ENCODE measurements at places on chromosomes 1 and 21. TPM values are rescaled to one million over a fixed set of nuclear protein-coding genes. Genes with fewer than 3 reads are reported as not detected.

GRCh38 chr1:173113015-173113741, 62.4 kb upstream of the TNFSF18 start:
- no peaks in the 10 kb centered on the region for H3K27me3 ChIP-seq
- H3K27ac ChIP-seq = no peak overlapping the region
- H3K4me3 ChIP-seq = no peak overlapping the region
- no peaks in the 10 kb centered on the region for H3K36me3 ChIP-seq
- DNase-seq = no peak

DNA sequence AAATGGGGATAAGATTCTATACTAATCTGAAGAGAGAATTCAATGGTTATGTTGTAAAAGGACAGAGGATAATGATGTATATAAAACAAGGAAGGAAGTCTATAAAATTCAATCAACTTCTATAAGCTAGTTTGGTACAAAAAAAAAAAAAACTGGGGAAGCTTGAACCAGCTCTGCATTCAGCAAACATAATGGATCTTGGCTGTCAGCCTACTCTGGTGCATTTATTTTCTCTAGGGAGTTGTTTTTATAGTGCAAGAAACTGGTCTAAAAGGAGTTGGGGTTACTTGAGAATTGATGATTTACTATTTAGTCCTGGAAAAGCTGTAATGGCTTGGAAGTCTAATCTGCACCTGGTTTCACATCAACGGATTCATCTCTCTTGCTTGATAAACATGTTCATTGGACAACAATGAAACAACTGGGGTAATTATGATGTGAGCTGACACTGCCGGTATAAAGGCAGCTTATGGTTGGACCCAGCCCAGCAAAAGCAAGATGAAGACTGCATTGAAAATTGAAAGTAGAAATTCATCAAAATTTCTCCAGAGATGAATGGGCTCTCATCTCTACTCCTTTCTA, 199.4 kb upstream of the NRIP1 start:
- no peak overlapping the region for H3K4me3 ChIP-seq
- no peak for DNase-seq
- H3K36me3 ChIP-seq = no peaks in the 10 kb centered on the region
- H3K27ac ChIP-seq = no peak overlapping the region

DNA sequence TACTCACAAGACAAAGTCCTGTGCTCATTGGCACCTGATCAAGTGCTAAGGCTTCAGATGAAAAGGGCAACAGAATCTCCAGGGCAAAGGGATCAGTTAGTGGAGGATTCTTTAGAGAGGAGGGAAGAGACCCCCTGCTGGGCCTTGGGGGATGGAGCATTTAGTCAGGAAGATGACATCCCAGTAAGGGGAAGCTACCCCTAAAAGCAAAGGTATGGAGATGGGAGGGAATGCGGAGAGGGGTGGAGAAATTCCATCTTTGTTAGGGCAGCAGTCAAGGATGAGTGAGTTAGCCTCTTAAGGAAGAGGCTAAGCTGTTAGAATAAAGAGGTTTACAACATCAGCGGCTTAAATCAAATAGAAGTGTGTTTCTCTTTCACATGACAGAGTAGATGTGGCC, 67.4 kb downstream of the ST6GALNAC3 start:
- H3K4me3 ChIP-seq = no peak overlapping the region
- no peak overlapping the region for H3K27ac ChIP-seq
- H3K4me1 ChIP-seq = no peaks in the 10 kb centered on the region
- no peaks in the 10 kb centered on the region for H3K36me3 ChIP-seq

DNA sequence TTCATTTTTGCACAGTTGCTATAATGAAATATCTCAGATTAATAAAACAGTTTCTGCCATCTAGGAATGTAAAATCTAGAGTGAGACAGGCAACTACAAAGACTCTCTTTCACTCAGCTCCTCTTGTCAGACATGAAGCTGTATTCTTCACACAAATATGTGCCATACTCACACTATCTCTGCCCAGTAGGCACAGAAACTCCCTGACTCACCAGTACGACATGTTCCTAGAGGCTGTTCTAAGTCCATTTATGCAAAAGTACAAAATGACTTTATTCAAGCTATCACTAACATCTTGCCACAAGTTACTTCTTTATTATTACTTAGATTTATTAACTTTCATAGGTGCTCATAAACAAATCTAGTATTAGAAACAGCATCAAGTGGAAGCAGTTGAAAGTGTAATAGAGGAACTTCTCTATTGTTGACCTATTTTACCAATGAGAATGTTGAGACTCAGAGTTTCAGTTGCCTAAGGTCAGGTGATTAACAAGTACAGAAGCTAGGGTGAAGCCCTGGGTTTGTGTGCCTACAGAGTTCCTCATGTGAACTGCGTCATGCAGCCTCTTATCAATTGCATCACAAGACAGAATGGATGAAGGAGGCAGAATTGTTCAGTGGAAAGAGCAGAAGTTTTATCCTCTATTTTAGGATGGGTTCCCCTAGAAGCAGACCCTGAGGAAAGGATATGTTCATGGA, 98.9 kb downstream of the RGS2 start:
- H3K4me3 ChIP-seq = no peak overlapping the region
- no peak overlapping the region for H3K27ac ChIP-seq
- H3K4me1 ChIP-seq = no peaks in the 10 kb centered on the region
- H3K27me3 ChIP-seq = peaks cover 3% of the 10 kb centered on the region
- no peaks in the 10 kb centered on the region for H3K36me3 ChIP-seq
- DNase-seq = no peak

DNA sequence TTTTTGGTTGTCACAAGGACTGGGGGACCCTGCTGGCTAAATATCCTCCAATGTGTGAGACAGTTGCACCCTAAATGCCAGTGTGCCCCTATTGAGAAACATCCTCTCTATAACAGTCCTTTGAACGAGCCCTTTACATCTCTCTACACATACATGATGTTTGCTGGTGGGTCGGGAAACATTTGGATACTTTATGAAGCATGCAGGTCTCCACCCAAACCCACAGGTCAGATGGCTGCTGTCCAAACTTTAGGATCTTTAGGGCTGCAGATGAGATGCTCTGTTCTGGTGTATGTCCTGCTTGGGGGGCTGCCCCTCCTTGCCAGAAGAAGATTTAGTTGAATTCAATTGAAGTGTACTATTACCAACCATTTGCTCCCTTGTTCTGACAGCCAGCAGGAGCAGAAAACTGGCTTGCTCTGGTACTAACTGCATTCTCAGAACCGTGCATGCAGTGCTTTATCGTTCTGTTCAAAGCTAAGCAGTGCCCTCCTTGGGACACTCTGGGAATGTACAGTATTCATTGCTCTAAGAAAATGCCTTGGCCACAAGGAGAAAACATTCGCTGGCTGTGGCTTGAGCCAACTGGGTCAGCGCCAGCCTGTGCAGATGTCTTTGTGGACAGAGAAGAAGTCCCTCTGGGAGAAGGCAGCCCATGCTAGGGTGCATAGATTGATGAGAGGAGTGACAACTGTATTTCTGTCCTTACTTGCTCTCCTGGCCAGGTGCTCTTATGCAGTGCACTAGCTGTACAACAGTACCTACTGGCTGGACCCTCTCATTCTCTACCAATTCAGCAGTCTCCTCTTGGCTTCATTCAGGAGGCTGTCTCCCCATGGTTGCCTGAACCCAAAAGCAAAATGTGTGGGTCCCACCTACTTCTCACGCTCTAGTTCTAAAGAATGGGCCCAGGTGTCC, 61.4 kb upstream of the DIRAS3 start:
- no peaks in the 10 kb centered on the region for H3K4me1 ChIP-seq
- no peak overlapping the region for H3K27ac ChIP-seq
- no peaks in the 10 kb centered on the region for H3K36me3 ChIP-seq
- H3K27me3 ChIP-seq = no peaks in the 10 kb centered on the region
- DNase-seq = no peak
- H3K4me3 ChIP-seq = no peak overlapping the region

- no peak overlapping the region for H3K27ac ChIP-seq
- H3K4me1 ChIP-seq = peaks cover 22% of the 10 kb centered on the region
- no peak overlapping the region for H3K4me3 ChIP-seq
- DNase-seq = no peak
- peaks cover 32% of the 10 kb centered on the region for H3K27me3 ChIP-seq
These were observed 3.1 kb downstream of the ACTA1 start for GRCh38 chr1:229430761-229431283.

GRCh38 chr21:42468491-42469131, 27.4 kb downstream of the RSPH1 start:
- H3K4me1 ChIP-seq = peaks cover 23% of the 10 kb centered on the region
- no peaks in the 10 kb centered on the region for H3K36me3 ChIP-seq
- no peak for DNase-seq
- H3K27me3 ChIP-seq = no peaks in the 10 kb centered on the region
- H3K4me3 ChIP-seq = no peak overlapping the region

GRCh38 chr1:9352377-9353134, 59.9 kb downstream of the SPSB1 start:
- no peaks in the 10 kb centered on the region for H3K36me3 ChIP-seq
- H3K4me3 ChIP-seq = no peak overlapping the region
- DNase-seq = no peak
- H3K27me3 ChIP-seq = no peaks in the 10 kb centered on the region
- H3K4me1 ChIP-seq = no peaks in the 10 kb centered on the region

DNA sequence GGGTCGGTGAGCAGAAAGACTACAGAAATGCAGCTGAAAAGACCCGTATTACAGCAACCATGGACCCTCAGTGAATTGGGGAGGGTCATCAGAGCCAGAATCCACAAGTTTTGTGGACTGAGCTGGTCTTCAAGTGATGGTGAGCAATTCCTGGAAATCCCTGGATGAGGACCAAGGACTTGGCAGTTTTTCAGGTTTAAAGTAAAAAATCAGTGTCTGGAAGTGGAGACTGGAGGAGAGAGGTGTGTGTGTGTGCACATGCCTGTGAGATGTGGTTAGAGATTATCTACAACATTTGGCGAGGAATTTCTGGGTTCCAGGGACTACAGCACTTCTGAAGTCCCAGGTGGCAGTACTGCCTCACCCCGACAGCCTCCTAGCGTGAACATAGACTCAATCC, 56.4 kb downstream of the KIRREL1 start:
- no peak overlapping the region for H3K4me3 ChIP-seq
- DNase-seq = no peak
- H3K4me1 ChIP-seq = no peaks in the 10 kb centered on the region
- H3K36me3 ChIP-seq = no peaks in the 10 kb centered on the region
- H3K27me3 ChIP-seq = no peaks in the 10 kb centered on the region

GRCh38 chr1:184113251-184113650, 61.7 kb downstream of the TSEN15 start:
- no peak overlapping the region for H3K4me3 ChIP-seq
- no peaks in the 10 kb centered on the region for H3K4me1 ChIP-seq
- no peaks in the 10 kb centered on the region for H3K36me3 ChIP-seq
- DNase-seq = no peak

GRCh38 chr1:193540511-193540910, 354.1 kb upstream of the B3GALT2 start:
- peak overlapping the region; percentile 71 for H3K27ac ChIP-seq
- no peaks in the 10 kb centered on the region for H3K27me3 ChIP-seq
- H3K4me3 ChIP-seq = no peak overlapping the region
- peak; percentile 45 for DNase-seq
- peaks cover 71% of the 10 kb centered on the region for H3K4me1 ChIP-seq
- H3K36me3 ChIP-seq = no peaks in the 10 kb centered on the region

GRCh38 chr1:61079898-61080336, 2.4 kb upstream of the NFIA start:
- no peak for DNase-seq
- H3K4me1 ChIP-seq = peaks cover 53% of the 10 kb centered on the region
- H3K27ac ChIP-seq = peak overlapping the region; percentile 11
- H3K36me3 ChIP-seq = no peaks in the 10 kb centered on the region
- no peaks in the 10 kb centered on the region for H3K27me3 ChIP-seq

GRCh38 chr1:211640301-211640630, 35.2 kb downstream of the NEK2 start:
- DNase-seq = no peak
- H3K27me3 ChIP-seq = no peaks in the 10 kb centered on the region
- peaks cover 11% of the 10 kb centered on the region for H3K4me1 ChIP-seq
- H3K27ac ChIP-seq = no peak overlapping the region

- peaks cover 26% of the 10 kb centered on the region for H3K4me1 ChIP-seq
- H3K4me3 ChIP-seq = no peak overlapping the region
- no peak overlapping the region for H3K27ac ChIP-seq
- DNase-seq = no peak
These were observed 8.2 kb downstream of the SIM2 start for GRCh38 chr21:36706951-36707762.

- DNase-seq = no peak
- H3K36me3 ChIP-seq = no peaks in the 10 kb centered on the region
- no peak overlapping the region for H3K4me3 ChIP-seq
- H3K27ac ChIP-seq = no peak overlapping the region
These were observed 29.5 kb downstream of the AK4 start for GRCh38 chr1:65177457-65177856.

GRCh38 chr1:246510147-246511030, 3.3 kb upstream of the SMYD3 start:
- DNase-seq = no peak
- no peaks in the 10 kb centered on the region for H3K36me3 ChIP-seq
- H3K4me3 ChIP-seq = no peak overlapping the region
- H3K4me1 ChIP-seq = peaks cover 14% of the 10 kb centered on the region
- H3K27ac ChIP-seq = no peak overlapping the region

- no peak overlapping the region for H3K27ac ChIP-seq
- H3K27me3 ChIP-seq = no peaks in the 10 kb centered on the region
- no peaks in the 10 kb centered on the region for H3K4me1 ChIP-seq
- DNase-seq = no peak
These were observed 485.3 kb upstream of the PTBP2 start for GRCh38 chr1:96236156-96236739.

DNA sequence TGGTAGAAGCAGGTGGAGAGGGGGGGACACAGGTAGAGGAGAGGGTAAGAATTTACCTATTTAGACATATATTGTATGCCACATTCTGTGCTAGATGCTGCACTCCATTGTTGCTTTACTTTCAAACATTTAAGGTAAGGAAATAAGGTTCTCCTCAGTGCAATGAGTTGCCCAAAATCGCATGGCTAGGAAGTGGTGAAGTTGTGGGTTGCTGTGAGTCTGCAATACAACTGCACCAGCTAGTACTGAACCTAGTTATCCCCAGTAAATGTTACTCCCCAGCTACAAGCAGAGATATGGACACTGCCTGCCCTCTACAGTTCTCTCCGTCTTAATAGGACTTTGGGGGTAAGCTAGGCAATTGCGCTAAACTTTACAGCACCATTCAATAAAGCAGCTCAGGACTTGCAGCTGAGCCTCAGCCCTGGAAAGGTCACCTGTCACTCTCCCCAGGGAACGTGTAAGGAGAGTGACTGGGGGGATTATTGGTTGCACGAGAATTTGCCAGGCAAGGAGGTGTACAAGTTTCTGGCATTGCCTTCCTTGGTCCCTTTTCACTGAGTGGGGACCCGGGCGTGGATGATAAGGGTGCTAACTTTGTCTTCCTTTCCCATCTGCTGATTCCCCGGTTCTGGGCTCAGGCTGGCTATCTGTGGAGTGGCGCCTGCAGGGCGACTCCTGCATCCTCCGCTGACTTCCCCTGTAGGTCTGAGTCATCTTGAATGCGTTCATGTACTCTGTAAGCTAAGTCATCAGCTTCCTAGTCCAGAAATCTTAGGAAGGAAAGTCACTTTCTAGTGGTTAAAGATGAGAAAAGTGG, 71.3 kb upstream of the CNTN2 start:
- no peaks in the 10 kb centered on the region for H3K36me3 ChIP-seq
- no peak overlapping the region for H3K27ac ChIP-seq
- no peak for DNase-seq
- no peak overlapping the region for H3K4me3 ChIP-seq
- no peaks in the 10 kb centered on the region for H3K4me1 ChIP-seq
- no peaks in the 10 kb centered on the region for H3K27me3 ChIP-seq

The OLFML3 gene
- total RNA-seq = 0.70 TPM

The IL22RA1 gene
- total RNA-seq = not detected

The UTS2 gene
- 0.61 TPM for total RNA-seq

The MRPL39 gene
- 19.1 TPM for total RNA-seq

The CACNA1S gene
- total RNA-seq = not detected

The USH2A gene
- total RNA-seq = not detected

The KCNQ4 gene
- 0.33 TPM for total RNA-seq

The AGT gene
- total RNA-seq = not detected

The POU3F1 gene
- 0.15 TPM for total RNA-seq

The ILDR2 gene
- total RNA-seq = 0.52 TPM

The TGFB2 gene
- total RNA-seq = not detected

The KRTAP19-1 gene
- total RNA-seq = not detected

The SWT1 gene
- 9.7 TPM for total RNA-seq
